ENCODE measurements at places on chromosomes 3 and 15.

DNA sequence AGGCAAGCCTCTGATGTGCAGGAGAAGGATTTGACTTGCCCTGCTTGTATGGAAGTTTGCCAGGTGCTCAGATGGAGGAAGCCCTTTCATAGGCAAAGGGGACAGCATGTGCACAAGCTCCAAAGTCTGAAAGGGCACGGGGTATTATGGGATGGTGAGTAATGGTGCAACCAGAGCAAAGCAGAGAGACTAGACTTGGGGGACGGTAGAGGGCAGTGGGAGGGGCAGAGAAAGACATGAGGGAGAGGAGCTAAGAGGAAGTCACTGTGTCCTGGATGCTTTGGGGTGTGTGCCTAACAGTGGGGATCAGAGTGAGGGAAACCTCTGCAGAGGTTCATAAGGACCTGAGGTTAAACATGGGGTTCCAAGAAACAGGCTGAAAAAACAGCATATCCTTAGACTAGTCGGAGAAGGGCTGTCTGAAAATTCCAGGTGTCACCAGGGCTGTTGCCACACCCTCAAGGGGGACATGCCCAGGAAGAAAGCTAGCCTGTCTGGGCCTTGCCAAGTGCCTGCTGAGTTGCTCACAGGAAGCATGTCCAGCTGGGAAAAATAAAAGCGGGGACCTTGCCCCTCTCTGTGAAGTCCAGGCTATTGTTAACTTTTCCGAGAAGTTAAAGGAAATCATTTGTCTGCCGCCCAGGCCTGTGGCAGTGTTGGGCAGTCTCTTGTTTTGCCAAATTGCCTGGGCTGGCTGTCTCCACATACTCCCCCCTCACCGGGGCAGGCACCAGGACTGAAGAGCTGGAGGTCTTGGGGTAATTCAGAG, 47.1 kb downstream of the HRH1 start:
- DNase-seq, result peak; percentile 62

- DNase-seq, result peak; percentile 85
Measured at GRCh38 chr3:69085833-69086722, 1.3 kb downstream of the ARL6IP5 start.

- no peak for DNase-seq
Measured at GRCh38 chr15:73282567-73283365, 86.0 kb downstream of the HCN4 start.

GRCh38 chr15:69125236-69125635, 35.2 kb upstream of the GLCE start:
- no peak for DNase-seq

DNA sequence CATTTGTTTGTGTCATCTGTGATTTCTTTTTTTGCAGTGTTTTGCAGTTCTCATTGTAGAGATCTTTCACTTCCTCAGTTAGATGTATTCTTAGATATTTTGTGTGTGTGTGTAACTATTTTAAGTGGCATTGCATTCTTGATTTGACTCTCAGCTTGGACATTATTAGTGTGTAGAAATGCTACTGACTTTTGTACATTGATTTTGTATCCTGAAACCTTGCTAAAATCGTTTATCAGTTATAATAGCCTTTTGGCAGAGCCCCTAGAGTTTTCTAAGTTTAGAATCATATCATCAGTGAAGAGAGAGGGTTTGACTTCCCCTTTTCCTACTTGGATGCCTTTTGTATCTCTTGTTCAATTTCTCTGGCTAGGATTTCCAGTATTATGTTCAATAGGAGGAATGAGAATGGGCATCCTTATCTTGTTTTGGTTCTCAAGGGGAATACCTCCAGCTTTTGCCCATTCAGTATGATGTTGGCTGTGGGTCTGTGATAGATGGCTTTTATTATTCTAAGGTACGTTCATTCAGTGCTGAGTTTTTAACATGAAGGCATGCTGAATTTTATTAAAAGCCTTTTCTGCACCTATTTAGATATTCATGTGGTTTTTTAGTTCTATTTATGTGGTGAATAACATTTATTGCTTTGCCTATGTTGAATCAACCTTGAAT, 211.7 kb downstream of the MBNL1 start:
- DNase-seq, result no peak

- DNase-seq, result no peak
Measured at GRCh38 chr3:134244921-134245320, 5.7 kb downstream of the RYK start.

DNA sequence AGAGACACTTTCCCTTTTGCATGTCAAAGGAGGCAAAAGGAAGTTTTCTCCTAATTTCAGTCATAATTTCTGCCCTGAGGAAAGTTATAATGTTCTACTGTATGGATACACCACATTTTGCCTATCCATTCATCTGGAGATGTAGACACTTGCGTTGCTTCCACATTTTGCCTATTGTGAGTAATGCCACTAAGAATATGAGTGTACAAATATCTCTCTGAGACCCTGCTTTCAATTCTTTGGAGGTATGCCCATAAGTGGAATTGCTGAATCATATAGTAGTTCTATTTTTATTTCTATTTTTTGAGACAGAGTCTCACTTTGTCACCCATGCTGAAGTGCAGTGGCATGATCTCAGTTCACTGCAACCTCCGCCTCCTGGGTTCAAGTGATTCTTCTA, 3.6 kb upstream of the CD276 start:
- no peak for DNase-seq

DNA sequence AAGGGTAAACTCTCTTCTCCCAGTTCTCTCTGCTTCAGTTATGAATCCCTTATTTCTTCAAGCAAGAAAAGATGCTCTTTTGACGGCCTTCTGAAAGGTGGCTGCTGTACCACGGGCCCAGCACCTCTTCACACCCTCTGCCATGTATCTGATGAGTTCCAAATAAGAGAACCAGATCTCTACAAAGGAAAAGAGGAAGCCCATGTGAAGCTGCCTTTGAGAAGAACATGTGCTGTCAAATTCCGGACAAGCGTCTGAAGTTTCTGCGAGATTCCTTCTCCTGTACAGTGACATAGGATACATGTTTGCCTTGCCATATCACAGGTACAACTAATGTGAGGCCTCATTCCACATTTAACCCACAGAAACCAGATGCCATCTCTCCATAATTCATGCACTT, 59.2 kb downstream of the SH3BP5 start:
- DNase-seq, result peak; percentile 42

DNA sequence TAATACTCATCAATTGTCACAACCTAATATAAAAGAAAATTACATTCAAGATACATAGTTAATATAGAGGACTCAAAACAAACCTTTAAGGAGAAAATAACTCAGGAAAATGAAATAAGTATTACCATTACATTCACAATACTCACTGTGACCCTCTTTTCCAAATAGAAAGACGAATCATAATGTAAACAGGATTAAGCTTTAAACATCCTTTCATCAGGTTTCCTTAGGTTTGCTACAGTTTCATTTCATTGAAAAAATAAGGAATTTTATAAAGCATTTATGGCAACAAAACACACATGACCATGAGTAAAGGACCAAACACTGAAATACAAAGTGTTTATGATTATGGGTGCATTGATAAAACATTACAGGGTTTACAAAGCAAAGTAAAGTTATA, 162.7 kb downstream of the ALCAM start:
- no peak for DNase-seq

All from NB4 (cell line).